ENCODE measurements at places on chromosomes 3 and 15. TPM values are rescaled to one million over a fixed set of nuclear protein-coding genes. Genes with fewer than 3 reads are reported as not detected.

The CGNL1 gene
- 15.1 TPM for total RNA-seq

- DNase-seq, result no peak
- H3K4me1 ChIP-seq, result no peaks in the 10 kb centered on the region
- H3K4me3 ChIP-seq, result no peak overlapping the region
- H3K36me3 ChIP-seq, result no peaks in the 10 kb centered on the region
Observed at GRCh38 chr3:141243271-141243707, 11.7 kb downstream of the PXYLP1 start.

- H3K27ac ChIP-seq, result no peak overlapping the region
- no peaks in the 10 kb centered on the region for H3K36me3 ChIP-seq
- H3K27me3 ChIP-seq, result no peaks in the 10 kb centered on the region
- H3K4me1 ChIP-seq, result no peaks in the 10 kb centered on the region
- no peak overlapping the region for H3K4me3 ChIP-seq
Observed at GRCh38 chr3:116322750-116323375, 122.4 kb downstream of the LSAMP start.

- H3K4me1 ChIP-seq, result no peaks in the 10 kb centered on the region
- H3K36me3 ChIP-seq, result no peaks in the 10 kb centered on the region
Observed at GRCh38 chr3:148379763-148380382, 317.8 kb upstream of the AGTR1 start.
